ENCODE measurements at places on chromosomes 6 and 20.

- DNase-seq, result no peak
Observed at GRCh38 chr20:48040491-48040890, 255.2 kb upstream of the SULF2 start.

DNA sequence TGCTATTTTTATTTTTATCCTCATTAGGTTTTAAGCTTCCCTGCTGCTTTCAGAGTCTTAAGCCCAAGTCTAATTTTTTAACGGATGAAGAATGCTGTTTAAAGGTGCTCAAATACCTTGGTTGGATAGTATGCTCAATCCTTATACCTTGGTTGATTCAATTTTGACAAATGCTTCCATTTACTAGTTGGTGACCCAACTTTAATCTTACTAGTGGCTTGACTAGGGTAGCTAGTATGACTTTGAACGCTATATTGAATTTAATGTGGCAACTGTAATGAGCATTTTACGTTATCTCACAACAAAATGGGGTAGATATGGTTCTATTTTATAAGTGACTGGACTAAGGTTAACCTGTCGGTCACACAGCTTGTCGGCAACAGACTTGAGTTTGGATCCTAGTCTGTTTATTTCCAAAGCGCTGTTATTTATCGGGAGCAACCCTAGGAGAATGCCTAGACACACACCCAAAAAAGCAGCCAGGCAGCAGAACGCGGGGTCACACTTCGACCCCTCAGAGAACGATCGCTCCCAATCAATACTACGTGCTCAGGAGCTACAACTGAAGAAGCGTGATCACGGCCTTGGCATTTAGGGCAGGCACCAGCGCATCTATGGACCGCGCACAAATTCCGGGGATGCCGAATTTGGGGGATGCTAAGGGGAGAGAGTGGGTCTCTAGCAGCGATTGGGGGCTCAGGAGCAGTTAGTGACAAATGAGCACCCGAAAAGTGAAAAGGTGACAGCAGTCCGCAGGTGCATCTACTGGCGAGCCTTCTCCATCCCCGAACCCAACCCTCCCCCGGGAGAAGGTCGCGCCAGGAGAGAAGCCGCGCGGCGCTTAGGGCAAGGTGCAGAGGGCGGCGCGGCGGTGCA, 586 bp upstream of the ALDH5A1 start:
- DNase-seq, result no peak

GRCh38 chr20:38523697-38524096, 51.1 kb downstream of the RALGAPB start:
- DNase-seq, result no peak

DNA sequence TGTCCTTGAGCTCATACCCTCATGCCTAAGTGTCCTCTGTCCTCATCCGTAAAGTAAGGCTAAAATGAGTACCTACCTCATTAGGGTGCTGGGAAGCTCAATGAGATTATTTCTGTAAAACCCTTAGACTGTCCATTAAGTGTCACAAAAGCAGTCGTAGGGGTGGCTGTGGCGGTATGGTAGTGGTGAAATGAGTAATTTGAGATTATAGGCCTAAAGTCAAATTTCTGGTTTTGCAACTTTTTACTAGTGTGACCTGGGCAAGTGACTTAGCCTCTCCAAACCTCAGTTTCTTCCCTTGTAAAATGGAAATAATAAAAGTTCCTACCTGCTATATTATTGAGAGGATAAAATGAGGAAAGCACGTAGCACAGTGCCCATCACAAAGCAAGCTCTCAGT, 148.2 kb upstream of the AKAP12 start:
- DNase-seq, result no peak

- DNase-seq, result no peak
Observed at GRCh38 chr6:123844011-123844410, 40.3 kb downstream of the NKAIN2 start.

DNA sequence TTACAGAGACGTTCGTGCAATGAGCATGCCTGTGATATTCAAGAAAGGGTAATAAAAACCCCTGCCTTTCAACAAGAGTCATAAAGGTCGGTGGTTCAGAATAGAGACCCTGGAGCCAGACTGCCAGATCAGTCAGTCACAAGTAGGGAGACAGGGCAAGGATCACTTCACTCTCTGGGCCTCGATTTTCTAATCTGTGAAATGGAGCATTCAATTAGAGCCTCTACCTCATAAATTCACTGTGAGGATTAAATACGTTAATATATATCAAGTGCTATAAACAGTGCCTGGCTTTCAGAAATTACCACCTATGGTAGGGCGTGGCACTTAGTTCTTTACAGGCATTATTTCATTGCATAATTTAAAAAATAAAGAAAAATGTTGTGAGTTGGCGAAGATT, 43.7 kb upstream of the EYA2 start:
- no peak for DNase-seq

GRCh38 chr6:37171970-37172812, 2.2 kb downstream of the PIM1 start:
- DNase-seq, result no peak

DNA sequence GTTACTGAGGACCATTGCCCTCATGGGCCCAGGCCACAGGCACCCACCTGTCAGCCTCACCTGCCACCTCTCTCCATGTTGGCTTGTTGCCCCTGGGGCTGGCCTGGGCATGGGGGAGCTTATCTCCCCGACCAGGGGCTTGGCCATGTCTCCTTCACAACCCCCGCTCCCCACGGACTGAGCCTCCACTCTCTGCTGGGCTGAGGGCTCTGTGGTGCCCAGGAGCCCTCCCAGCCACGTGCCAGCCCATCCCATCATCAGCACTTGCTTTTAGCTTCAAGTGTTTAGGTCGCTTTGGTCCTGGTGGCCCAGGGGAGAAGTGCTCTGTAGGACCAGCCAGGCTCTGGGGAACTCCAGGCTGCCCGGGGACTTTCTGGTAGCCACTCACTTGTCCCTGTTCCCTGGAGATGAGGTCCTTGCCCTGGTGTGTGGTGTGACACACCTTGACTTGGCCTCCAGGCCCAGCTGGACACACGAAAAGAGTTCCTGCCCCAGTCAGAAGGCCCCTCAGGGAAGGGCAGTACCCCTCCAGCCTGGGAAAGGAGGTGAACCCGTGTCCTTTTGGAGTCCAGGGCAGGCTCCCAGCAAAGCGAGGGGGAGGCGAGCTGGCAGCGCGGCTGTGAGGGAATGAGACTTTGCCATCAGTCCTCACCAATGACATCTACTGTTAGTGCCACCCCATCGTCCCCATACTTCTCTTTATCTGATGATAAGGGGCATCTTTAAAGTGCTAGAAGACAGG, 352.6 kb downstream of the ZFAND3 start:
- DNase-seq, result no peak

GRCh38 chr6:15960740-15961634, 167.9 kb upstream of the MYLIP start:
- DNase-seq, result no peak

DNA sequence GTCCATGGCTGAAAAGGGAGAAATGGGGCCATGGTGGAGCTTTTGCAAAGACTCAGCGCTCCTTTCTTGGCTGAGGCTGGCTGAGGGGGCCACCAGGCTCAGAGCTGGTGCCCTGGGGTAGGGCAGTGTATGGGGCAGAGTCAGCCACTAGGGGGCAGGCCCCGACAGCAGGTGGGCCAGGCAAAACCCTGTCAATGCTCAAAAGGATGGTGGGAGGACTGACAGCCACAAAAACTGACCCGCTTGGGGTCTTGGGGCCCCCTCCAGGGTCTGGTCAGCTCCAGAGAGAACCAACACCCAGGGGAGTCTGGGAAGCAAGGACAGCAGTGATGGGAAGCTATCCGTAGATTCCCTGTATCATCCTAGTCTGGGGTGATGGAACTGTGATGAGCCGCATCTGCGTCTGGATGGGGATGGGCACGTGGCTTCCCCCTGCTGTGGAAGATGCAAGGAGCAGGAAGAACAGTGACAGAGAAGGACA, 306.9 kb downstream of the DHX35 start:
- DNase-seq, result peak; percentile 5

DNA sequence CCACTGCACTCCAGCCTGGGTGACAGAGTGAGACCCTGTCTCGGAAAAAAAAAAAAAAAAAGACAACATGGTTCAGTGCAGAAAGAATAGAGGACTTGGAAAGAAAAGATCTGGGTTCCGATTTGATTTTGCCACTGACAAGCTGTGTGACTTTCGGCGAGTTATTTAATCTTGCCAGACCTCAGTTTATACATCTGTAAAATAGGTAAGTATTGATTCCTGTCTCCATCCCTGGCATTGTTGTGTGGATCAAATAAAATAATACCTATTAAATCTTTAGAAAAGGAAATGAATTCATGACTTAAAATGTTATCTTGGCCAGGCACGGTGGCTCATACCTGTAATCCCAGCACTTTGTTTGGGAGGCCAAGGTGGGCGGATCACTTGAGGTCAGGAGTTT, 7.0 kb downstream of the ITCH start:
- no peak for DNase-seq

DNA sequence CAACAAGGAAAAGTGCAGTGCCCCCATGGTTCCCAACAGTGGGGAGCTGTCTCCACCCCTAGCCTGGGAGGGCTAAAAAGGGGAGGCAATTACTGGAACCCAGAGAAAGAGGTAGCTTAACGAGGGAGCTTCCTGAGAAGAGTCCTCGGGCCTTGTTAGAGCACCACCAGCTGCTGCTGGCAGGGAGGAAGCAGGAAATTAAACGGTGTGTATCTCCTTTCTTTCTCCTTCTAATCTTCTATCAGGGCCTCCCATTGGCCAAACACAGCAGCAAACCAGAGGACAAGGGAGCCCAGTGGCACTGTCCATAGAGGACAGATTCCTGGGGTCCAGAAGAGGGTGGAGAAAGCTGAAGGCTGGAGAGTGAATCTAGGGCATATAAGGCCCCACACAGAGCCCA, 7.6 kb upstream of the BTN2A2 start:
- DNase-seq, result no peak

- DNase-seq, result no peak
Observed at GRCh38 chr6:121515630-121516265, 80.3 kb downstream of the GJA1 start.

GRCh38 chr20:25012616-25013189, 20.2 kb upstream of the APMAP start:
- no peak for DNase-seq

- no peak for DNase-seq
Observed at GRCh38 chr20:45087097-45087790, 13.7 kb downstream of the KCNS1 start.

GRCh38 chr6:18314317-18314997, 50.1 kb upstream of the DEK start:
- DNase-seq, result no peak

GRCh38 chr6:5854899-5855298, 151.8 kb downstream of the NRN1 start:
- DNase-seq, result no peak

DNA sequence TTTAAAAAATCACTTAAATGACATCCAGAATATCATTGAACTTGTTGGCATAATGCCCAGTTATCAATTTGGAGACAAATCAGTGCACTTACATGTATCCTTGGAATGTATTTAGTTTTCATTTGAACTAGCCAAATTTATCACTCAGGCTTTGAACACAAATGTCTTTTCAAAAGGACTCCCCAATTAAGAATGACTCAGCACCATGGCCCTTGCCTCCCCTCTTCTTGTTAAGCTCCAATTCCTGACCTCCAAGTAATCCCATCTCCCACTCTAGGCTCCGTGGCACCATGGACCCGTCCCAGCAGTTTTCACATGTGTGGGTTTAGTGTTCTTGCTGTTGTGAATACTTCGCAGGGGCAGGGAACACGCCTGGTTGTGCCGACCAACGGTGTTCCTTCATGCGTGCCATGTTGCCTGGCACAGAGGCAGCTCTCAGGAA, 2.7 kb downstream of the AKAP12 start:
- no peak for DNase-seq

DNA sequence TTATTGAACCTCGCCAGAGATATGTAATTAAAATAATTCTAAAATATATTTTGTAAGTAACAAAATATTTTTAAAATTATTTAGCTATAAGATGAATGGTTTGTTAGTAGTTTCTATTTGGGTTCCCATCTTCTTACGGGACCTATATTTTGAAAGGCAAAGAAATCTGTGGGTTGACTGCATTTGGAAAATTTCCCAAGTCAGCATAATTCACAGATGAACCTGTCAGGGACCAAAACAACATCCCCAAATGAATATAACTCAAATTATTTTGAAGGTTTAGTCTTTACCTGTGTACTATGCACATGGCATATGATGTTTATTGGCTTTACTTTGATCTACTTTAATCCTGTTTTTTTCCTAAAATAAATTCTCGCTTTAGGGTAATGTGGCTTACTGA, 607.4 kb upstream of the JAG1 start:
- no peak for DNase-seq

DNA sequence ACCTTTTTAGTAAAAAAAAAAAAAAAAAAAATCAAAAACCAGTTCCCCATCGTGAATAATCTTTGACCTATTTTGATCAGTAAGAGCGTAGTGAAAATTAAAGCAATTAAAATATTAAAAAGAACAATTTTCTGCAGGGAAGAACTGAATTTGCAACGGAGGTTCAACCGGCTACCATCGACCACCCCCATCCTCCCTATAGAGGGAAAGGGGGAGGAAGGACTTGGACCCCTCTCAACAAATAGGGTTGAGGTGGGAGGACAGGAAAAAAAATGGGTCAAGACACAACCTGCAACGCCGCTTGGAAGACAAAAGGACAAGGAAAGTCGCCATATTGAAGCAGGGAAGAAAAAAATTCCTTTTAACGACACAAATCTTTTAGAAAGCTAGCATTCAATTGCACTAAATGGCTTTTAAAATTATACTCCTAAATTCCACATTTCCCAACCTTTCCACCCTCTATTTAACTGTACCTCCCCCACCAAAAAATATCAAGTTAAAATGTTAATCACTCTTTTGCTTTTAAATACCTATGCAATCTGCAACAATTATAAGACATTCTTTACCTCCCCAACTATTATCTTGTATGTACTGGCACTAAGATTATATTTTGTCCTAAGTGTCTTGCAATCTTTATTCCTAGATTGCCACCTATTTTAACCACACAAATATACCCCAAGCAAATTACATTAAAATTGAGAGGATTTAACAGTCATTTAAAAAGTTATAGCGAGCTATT, 1.7 kb downstream of the PPP1R10 start:
- DNase-seq, result no peak

DNA sequence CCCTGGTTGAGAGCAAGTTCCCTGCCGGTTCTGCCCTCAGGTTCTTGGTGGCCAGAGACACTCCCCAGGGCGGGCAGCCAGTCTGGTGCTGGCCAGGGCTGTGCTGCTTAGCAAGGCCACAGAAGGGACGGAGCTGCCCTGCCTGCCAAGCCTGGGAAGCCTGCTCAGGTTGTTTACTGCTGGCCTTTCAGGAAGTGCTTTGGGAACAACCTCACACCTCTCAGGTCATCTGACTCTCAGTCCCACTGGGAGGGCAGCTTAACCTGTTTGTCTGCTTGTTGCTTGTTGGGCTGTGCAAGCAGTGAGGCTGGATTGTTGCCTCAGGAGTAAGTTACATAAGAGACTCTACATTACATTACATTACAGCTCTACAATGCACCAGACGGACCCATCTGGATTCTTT, 75.8 kb upstream of the AFDN start:
- DNase-seq, result no peak

DNA sequence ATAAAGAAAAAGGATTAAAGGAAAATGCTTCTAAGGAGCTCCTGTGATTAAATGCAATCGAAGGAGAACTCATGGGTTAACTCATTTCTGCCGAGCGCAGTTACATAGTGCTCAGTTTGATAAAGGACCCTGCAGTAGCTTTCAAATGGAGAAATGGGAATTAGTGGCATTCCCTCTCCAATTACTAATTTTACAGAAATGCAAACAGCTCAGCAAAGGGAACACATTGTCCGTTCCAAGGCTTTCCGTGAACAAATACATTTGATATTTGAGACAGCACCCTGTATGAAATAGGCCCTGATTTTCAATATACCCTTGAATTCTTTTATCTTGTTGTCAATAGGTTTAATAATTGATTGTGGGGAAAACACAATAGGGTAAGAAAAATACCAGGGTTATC, 375.9 kb upstream of the TSHZ2 start:
- DNase-seq, result no peak
